Stomach (tissue), 19 donors: ENCODE measurements at places on chromosomes 2 and 18. TPM values are rescaled to one million over a fixed set of nuclear protein-coding genes. Genes with fewer than 3 reads are reported as not detected.

The DSC3 gene
- 1.2 TPM for total RNA-seq

The CKAP2L gene
- 2.0 TPM for total RNA-seq

The EVX2 gene
- total RNA-seq: not detected

The FAM237A gene
- total RNA-seq: not detected

The SLC14A1 gene
- total RNA-seq: not detected

The IL18R1 gene
- 1.8 TPM for total RNA-seq

The L3MBTL4 gene
- 3.2 TPM for total RNA-seq

The REV1 gene
- 25.8 TPM for total RNA-seq

The MLPH gene
- total RNA-seq: 182 TPM

The ANAPC1 gene
- total RNA-seq: 200 TPM

DNA sequence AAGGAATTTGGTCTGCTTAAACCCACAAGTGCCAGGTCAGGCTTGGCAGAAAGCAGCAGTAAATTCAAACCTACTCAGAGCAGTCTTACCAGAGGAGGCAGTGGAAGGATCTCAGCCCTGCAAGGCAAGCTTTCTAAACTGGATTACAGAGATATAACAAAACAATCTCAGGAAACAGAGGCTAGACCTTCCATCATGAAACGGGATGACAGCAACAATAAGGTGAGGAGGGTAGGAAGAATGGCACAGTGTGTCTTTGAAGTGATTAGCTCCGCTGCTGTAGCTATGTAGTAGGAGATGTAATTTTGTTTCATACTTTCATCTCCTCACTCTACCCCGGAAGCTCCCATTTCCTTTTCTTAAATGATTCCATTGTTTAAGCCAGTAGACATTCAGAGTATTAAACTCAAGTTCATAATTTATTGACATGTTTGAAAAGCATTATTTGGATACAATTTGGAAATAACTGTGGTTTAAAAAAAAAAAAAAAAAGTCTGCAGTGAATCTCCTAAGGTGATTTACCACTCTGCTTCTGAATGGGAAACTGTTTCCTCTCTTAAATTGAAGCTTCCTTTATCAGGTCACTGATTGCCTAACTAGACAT lies 29.4 kb upstream of the DYSF start:
- peak; percentile 2 for DNase-seq

DNA sequence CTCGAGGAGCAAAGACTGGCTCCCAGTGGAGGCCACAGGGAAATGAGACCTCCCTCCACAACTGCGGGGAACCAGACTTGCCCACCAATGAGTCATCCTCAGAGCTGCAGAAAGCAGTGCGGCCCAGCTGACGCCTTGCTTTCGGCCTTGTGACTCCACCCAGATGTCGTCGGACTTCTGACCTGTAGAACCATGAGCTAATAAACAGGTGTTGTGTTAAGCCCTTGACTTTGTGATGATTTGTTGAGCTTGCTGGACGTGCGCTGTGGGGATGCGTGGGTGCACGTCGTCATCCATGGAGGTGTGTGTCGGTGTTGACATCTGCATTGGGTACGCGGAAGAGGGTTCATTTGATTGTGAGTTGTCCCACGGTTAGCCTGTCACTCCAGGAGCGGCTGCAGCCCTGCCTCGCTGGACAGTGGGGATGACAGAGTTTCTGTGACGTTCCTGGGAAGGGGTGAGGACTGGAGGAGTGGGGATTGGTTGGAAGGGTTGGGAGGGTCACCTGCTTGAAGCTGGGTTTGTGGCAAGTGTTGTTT lies 154.1 kb downstream of the SH3BP4 start:
- no peak for DNase-seq

DNA sequence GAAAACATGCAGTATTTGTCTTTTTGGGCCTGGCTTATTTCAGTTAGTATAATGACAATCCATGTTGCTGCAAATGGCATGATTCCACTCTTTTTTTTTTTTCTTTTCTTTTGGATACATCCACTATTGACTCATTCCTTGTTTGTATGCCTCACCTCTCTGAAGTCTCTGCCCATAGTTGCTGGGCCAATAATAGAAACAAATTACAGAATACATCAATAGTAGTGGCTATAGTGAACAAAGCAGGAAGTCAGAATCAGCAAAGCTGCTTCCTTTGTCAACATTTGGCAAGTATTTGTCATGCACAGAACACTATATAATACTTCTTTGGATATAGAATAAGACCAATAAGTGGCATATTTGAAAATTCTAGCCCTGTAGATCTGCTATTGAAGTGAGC lies 609.7 kb downstream of the STK39 start:
- DNase-seq: no peak

DNA sequence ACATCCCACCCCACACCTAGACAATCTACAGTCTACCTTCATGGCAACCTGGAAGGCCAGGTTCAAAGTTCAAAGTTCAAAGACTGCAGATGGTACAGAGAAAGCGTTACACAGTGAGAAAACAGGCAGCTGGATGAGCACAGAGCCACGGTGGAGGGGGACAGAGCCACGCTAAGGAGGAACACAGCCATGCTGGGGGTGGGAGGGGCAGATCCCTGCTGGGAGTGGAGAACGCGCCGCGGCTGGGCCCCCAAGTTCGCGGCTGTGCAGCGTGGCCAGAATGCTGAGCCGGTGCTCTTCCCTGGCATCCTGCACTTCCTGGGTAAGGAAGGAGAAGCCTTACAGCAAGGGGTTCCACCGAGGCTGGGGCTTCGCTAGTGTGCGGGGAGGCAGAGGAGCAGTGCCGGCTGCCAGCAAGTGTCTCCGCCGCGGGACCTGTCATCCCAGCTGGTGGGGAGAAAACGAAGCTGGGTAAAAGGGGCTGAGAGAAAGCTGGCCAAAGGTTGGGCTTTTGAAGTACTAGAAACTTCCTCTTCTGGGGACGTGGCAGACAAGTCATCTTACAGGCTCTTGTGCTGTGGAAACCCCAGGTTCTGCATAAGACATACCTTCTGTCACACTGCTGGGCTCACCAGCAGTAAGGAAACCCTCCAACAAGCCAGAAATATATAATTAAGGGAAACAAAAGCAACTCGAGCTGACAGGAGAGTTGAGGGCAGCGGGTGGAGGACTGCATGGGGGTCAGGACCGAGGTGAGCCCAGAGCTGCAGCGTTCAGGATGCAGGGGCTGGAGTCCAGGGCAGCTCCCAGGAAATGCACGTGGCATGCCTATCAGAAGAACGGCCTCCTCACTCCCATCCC lies 115.5 kb downstream of the HDAC4 start:
- DNase-seq: peak; percentile 58

DNA sequence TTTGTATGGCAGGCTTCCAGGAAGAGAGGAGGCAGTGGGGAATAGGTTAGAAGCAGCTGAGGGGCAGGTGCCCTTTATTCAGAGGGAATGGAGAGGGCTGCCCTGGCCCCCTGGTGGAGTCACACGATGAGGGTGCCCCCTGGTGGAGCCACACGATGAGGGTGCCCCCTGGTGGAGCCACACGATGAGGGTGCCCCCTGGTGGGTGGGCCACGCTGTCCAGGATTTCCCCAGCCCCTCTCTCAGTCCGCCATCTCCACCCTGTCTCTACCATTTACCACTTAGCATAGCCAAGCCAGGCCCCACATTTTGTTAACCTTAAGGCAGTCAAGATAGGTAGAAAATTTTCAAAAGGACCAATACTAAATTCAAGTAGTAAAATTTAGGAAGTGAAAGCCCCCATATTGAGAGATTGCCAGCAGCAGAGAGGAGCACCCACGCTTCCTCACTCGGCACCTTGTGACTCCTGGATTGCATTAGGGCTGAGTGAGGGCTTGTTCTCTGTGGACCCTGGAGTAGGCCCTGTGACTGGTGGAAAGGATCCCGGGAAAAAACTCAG lies 10.4 kb upstream of the FAM228A start:
- DNase-seq: peak; percentile 45

DNA sequence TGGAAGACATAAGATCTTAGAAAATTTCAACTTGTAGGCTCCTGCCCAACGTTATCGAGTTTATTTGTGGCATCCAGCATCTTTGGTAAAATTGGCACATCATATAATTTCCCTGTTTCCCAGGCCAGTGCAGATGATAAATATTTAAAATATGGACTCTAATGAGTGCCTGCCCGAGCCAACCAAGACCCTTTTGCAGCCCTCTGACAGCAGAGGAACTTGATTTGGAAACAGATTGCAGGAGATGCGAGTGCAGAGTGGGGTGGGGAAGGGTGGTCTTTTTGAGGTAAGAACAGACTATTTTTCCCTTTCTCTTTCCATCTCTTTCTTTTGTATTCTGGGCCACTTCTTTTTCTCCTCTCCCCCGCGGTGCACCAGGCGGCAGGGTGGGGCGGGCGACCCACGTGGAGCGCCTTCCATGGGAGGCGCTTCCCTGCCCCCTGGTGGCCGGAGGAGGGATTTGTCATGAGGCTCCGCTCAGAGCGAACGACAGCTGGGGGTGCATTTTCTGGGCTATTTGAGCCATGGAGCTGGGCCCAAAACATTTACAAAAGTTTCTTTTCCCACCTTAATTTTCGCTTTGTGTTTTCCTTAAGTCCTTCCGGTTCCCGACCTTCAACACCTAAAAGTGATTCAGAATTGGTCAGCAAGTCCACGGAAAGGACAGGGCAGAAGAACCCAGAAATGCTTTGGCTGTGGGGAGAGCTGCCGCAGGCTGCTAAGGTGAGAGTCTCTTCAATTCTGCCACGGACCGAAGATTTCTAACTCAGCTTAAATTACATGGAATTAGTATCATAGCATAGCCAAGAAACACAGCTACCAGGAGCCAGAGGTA lies 32.7 kb downstream of the LPIN1 start:
- peak; percentile 88 for DNase-seq

DNA sequence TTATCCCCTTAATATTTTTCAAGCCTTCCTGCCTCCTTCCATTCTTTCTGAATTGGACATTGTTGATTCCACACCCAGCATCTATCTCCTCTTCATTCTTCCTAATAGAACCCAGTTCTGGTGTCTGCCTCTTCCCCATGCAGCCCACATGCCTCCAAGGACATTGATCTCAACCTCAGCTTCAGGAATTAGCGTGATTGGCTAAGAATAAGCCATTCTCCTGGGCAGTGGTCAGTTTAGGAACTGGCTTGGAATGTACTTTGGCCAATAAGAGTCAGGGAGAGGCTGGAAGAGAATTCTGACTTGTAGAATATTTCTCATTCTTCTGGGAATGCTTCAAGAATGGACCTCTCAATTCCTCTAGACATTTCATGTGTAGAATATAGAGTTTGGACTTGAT lies 25.9 kb upstream of the GCC2 start:
- no peak for DNase-seq

DNA sequence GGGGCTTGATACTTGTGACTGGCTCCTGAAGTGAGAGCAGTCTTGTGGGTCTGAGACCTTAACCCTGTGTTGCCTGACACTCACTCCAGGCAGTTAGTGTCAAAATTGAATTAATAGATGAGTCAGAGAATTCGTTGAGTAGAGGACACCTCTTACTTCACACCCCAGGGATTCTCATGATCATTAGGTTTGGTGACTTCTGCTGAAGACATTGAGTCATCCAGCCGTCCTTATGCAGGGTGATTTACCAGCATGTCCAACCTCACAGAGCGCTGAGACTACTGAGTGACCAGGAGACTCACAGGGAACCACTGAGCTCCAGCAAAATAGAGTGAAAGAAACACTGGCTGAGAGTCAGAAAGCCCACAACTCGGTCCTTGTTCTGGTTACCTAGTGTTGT lies 36.0 kb upstream of the EVA1A start:
- DNase-seq: no peak

- DNase-seq: no peak
Measured at GRCh38 chr2:37171624-37171950, 14.8 kb upstream of the EIF2AK2 start.

DNA sequence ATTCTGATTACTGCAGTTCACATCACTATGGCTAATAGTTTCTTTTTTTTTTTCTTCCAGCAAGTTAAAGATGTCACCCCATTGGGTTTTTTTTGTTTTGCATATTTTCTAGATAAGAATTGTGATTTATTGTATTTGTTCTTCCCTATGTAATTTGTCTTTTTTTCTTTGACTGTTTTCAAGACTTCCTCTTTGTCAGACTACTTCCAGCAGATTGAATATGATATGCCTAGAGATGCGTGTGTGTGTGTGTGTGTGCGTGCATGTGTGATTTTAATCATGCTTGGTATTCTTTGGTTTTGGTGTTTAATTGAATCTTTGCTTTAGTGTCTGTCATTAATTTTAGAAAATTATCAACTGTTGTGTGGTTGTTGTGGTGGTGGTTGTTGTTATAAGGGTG lies 166.7 kb upstream of the SLC39A10 start:
- no peak for DNase-seq

- DNase-seq: no peak
Measured at GRCh38 chr2:46886268-46887027, 29.2 kb downstream of the MCFD2 start.

GRCh38 chr2:61910603-61911002 lies 5.1 kb downstream of the COMMD1 start:
- no peak for DNase-seq

GRCh38 chr2:227477291-227477690 lies 5.3 kb downstream of the AGFG1 start:
- no peak for DNase-seq

DNA sequence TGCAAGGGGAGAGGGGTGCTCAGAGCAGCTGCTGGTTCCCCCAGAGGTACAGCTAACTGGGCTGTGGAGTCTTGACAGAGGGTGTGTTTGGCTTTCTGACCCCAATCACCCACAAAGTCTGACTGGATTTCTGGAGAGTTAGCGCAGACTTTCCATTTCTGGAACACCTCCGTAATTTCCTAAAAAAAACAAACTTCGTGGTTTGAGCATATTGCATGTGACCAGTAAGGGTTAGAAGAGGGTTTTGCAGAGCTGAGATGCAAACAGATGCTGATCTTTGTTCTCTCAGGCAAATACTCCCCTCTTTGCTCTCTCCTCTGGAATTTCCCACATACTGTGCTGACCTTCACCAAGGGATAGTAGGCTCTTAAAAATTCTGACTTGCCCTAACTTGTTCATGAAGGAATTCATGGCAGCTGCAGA lies 44.5 kb upstream of the TMEM247 start:
- DNase-seq: no peak

GRCh38 chr2:120470041-120470965 lies 124.4 kb downstream of the INHBB start:
- peak; percentile 85 for DNase-seq

DNA sequence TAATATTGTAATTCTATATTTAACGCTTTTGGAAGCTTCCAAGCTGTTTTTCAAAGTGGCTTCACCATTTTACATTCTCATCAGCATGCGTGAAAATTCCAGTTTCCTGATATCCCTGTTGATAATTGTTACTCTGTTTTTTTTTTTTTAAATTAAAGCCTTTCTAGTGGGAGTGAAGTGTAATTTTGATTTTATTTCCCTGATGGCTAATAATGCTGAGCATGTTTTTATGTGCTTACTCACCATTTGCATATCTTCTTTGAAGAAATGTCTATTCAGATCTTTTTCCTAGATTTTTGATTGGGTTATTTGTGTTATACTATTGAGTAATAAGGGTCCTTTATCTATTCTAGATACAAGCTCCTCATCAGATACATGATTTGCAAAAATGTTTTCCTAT lies 382.8 kb upstream of the HS6ST1 start:
- DNase-seq: no peak

DNA sequence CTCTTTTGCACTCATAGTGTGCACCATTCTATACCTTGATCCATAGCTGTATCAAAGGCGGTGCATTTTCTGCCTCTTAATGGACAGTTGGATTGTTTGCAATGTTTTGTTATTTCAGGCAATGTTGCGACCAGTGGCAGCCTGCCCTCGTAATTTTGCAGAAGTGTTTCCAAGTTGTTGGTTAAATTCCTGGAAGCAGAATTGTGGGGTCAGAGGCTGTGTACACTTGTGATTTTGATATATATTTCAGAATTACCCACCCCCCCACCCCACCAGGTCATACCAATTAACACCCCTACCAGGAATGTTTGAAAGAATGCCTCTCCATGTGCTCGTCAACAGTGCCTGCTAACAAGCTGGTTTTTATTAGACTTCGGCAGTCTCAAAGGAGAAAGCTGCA lies 32.4 kb upstream of the IL1R1 start:
- DNase-seq: no peak

GRCh38 chr2:236871500-236872001 lies 214.1 kb upstream of the COPS8 start:
- peak; percentile 37 for DNase-seq
